Endothelial cell of umbilical vein (primary cell): ENCODE measurements at places on chromosomes 2 and 18. TPM values are rescaled to one million over a fixed set of nuclear protein-coding genes. Genes with fewer than 3 reads are reported as not detected.

Gene C1QL2
- total RNA-seq: not detected in 2 replicates

Gene MC5R
- not detected in 2 replicates for total RNA-seq

Gene SERPINB7
- total RNA-seq: not detected in 2 replicates

Gene PLEK
- 0.11 and 0.18 TPM in 2 replicates for total RNA-seq

Gene SERPINB4
- not detected in 2 replicates for total RNA-seq

Gene SCTR
- total RNA-seq: not detected in 2 replicates

Gene GALNT5
- not detected in 2 replicates for total RNA-seq

Gene LYG1
- total RNA-seq: 0.35 and 0.55 TPM in 2 replicates

Gene MRO
- total RNA-seq: not detected in 2 replicates

Gene MYCN
- total RNA-seq: 3.6 and 6.8 TPM in 2 replicates

Gene GCKR
- total RNA-seq: 0.27 and 1.2 TPM in 2 replicates

Gene ARHGAP15
- not detected in 2 replicates for total RNA-seq

Gene ANKRD29
- 1.2 and 2.6 TPM in 2 replicates for total RNA-seq

Gene FEZ2
- 72.4 and 73.5 TPM in 2 replicates for total RNA-seq

Gene IL37
- total RNA-seq: not detected in 2 replicates

Gene CCDC68
- total RNA-seq: 1.0 and 2.9 TPM in 2 replicates

Gene EN1
- total RNA-seq: not detected in 2 replicates

Gene MEP1B
- total RNA-seq: not detected in 2 replicates

Gene PSTPIP2
- 1.6 and 3.4 TPM in 2 replicates for total RNA-seq

Gene DYSF
- 134 and 152 TPM in 2 replicates for total RNA-seq

Gene ZBTB7C
- total RNA-seq: not detected in 2 replicates

Gene HOXD1
- 10.4 and 14.1 TPM in 2 replicates for total RNA-seq

Gene NEUROD1
- total RNA-seq: not detected in 2 replicates

Gene IL36G
- not detected in 2 replicates for total RNA-seq

Gene LOXHD1
- not detected in 2 replicates for total RNA-seq
